ENCODE measurements at places on chromosomes 1 and 21.
A peak's percentile ranks its signal among the peaks of the same experiment; 100 is the strongest.

DNA sequence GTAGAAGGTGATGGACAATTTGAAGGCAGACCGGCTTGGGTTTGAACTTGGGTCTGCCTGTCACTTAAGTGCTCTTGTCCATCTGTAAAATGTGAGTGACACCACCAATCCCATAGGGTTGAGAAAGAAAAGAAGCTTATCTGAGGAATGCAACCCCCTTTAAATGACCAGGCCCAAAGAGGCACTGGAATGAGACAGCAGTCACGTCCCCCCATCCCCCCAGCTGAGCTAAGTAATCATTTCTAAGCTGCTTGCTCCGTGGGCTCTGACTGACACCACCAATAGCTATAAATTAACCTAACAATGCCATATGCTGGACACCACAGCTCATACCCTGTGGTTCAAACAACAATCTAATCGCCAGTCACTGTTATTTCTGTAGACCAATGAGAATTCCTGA is 15.1 kb downstream of the LCA5L start:
- no peak for DNase-seq

DNA sequence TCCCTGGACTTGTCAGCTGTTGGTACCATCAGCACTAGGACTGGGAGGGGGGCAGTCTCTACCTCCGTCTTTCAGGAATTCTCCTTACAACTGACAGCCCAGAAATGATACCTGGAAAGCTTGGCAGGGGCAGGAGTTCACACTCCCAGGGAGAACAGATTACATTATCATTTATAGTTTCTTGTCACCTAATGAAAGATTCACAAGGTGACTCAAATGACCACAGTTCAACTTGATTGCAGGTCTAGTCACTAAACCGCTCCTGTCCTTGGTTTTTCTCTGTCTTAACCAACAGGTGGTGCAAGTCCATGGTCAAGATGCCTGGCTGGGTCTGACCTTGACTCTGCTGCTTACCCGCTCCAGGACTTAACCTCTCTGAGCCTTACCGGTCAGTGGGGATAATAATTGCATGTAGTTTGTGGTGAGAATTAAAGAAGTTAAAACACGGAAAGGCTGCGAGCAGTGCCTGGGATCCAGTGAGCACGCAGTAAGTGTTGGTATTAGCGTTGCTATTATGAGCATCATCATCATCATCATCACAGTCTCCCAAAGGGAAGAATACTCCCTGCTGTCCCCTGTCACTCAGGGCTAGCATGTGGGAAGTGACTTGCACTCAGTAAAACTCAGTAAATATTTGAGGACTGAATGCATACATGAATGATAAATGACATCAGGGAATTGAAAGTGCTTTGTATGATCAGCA is 125.3 kb upstream of the CD34 start:
- no peak for DNase-seq

- DNase-seq: no peak
Measured at GRCh38 chr1:221029981-221030649, 150.9 kb downstream of the HLX start.

GRCh38 chr1:174954073-174954460 is 45.7 kb upstream of the CACYBP start:
- DNase-seq: no peak

- no peak for DNase-seq
Measured at GRCh38 chr1:100950781-100951180, 54.9 kb downstream of the SLC30A7 start.

GRCh38 chr1:226444901-226445300 is 37.0 kb upstream of the PARP1 start:
- DNase-seq: peak; percentile 61

DNA sequence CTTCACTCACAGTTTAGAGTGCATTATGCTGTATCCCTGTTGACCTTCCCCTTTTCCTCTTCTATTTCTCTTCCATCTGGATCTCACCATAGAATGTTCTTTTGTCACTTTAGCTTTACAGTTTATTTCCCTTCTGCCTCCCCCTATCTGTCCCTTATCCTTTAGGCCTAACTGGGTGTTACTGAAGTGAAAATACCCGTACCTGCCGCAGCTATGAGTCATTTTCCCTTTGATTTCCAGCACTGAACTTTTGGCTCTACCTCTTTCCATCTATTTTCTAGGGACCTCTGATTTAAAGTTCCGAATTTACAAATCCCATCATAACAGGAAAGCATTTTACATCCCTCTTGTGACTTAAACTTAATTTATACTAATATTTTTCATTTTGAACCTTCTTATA is 19.7 kb downstream of the ITSN1 start:
- no peak for DNase-seq

DNA sequence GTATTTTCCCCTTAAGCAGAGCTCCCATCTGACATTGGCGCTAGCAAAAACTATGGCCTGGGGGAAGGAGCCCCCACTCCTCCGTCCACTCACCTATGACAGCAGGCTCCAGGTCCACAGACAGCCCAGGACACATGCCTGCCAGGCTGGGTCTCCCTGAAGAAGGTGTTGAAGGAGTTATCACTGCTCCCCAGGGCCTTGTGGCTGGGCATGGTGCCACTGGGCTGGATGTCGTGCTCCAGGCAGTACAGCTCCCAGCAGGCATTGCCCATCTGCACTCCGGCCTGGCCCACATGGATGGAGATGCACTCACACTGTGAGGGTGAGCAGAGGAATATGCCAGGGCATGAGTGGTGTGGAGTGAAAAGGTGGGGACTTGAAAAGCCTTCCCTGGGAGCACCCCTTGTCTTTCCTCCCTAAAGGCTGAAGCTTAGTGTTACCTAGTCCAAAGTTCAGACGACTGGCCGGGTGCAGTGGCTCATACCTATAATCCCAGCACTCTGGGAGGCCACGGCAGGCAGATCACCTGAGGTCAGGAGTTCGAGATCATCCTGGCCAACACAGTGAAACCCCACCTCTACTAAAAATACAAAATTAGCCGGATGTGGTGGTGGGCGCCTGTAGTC is 30.0 kb downstream of the RABIF start:
- no peak for DNase-seq

DNA sequence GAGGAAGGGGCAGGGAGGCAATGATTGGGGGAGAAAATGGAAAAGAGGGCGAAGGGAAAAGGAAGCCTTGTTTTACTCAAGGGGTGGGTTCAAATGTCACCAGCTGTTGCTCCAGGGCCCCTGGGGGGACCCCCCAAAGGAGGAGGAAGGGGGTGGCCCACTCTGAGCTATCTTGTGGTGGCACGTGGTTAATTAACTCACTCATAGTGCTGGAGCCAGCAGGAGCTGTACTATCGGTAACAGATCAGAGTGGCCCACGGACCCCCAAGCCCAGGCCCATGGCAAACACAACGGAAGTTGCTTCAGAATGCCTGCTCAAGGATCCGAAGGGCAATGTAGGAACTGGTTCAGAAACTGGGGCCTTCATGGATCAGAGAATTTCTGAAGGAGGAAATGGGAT is 7.2 kb downstream of the TFF2 start:
- DNase-seq: no peak

GRCh38 chr1:6462412-6463119 is 3.4 kb downstream of the TNFRSF25 start:
- no peak for DNase-seq
